ENCODE measurements at places on chromosomes 4 and X.

DNA sequence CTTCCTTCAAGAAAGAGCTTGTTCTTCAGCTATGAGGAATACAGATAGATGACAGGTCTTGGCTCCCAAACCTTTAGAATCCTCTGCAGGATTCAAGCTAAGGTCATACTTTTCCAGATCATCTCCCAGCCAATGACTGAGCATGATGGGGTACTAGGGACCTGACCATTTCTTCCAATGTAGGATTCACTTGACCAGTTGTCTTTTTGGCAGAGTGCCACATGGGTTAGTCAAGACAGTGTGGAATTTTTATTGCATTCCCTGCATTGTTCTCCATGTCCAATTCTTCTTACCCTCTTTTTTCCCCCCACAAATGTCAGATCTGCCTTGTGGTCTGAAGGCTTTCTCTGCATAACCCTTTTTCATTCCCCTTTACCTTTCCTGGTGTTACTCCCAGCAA, 99.5 kb downstream of the CCSER1 start:
- DNase-seq = no peak

- no peak for DNase-seq
Measured at GRCh38 chrX:49930039-49930438, 7.6 kb downstream of the CLCN5 start.

DNA sequence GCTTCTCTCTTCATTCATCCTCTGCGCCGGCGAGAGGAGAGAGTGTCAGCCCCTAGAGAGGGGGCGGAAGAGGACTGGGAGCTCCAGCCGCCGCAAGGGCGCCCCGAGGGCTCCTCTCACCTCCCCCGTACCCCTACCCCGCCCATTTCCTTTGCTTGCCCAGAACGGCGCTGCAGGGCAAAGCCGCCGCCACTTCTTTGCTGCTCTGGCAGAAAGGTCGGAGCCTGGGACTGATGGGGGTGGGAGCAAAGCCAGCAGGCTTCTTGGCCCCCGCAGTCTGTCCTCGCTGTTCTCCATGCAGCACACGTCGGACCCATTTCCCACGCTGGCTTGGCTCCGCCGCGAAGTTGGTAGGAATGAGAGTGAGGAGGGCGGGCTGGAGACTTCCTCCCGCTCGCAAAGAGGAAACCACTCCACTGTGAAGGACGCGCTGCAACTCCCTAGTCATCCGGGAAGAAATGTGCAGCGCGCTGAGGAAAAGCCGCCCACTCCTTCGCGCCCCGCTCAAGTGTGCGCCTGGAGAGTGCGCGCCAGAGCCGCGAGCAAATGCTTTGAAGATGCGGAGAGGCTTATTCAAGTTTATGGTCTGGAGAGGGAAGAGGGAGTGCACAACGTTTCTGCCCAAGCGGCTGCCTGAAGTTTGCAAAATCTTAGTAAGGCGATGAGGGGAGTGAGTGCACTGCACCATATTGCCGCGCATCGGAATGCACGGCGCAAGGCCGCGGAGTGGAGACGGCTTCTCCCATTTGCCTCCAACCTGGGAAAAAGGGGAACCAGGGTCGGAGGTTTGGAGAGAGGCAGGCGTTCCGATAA, 2.8 kb upstream of the PCDH7 start:
- no peak for DNase-seq

DNA sequence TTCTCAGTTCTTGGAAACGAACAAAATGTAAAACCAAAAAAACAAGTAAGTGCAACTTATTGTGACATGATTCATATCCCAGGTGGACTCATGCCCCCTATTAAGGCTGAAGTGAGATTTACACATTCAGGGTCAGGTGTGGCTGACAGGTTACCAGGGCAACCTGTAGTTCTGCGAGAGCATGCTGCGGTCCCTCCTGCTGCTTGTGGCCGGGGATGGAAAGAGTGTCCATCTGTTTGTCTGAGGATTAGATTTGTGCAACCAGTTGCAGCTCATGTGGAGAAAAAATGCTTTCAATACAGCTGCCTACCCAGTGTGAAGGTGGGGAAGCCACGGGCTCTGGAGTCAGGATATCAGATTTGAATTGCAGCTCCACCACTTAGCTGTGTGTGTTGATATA, 78.8 kb downstream of the FAM184B start:
- DNase-seq = no peak

- DNase-seq = no peak
Measured at GRCh38 chr4:80454040-80454439, 118.5 kb downstream of the CFAP299 start.

- no peak for DNase-seq
Measured at GRCh38 chrX:108348525-108348924, 89.7 kb downstream of the COL4A6 start.

GRCh38 chr4:109833756-109834155, 6.0 kb downstream of the RRH start:
- DNase-seq = no peak

DNA sequence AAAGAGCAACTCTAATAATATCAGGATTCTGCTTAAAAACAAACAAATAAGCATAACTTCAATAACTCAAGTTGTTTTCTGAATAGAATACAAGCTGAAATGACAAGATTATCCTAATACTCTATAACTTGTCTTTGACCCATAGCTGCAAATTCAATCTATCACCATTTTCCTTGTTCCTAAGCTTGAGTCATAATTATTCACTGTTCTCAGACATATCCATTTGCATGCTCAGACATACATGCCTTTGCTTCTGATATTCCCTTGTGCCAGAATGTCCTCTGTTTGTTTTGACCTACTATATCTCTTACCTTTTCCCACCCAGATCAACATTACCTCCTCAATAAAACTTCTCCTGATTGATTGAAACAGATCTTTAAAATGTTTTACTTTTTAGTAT, 109.7 kb downstream of the SNCA start:
- DNase-seq = no peak

GRCh38 chr4:153651587-153651986, 32.5 kb upstream of the TLR2 start:
- no peak for DNase-seq

DNA sequence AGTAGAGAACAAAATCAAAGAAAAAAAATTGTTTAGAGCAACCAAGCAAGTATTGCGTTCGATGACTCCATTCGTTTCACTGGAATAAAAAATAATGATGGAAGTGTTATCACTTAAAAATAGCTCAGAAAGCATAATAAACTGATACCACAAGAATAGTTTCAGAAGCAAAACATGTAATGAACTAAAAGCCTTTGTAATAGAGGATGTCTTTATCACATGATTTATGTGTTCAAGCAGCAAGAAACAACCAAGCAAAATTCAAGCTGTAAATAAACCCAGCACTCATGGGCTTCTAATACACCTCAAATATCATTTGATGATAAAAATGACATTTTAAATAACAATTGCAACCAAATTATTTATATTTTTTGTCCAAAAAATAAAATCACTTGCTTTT, 192.2 kb downstream of the NDST4 start:
- no peak for DNase-seq

DNA sequence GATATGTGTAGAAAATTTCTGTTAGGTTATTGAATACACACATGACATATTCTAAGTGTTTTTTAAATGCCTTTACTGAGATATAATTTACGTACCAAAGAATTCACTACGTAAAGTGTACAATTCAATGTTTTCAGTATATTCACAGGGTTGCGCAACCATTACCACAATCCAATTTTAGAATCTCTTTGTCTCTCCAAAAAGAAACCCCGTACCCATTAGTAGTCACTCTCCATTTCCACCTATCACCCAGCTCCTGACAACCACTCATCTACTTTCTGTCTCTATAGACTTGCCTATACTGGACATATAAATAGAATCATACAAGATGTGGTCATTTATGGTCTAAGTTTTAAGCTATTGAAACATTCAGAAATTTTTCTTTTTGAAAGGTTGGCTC, 53.0 kb upstream of the FBXW7 start:
- DNase-seq = no peak

GRCh38 chrX:153934762-153935325, at the start of gene NAA10:
TSS of gene NAA10 (minus strand) at chrX:153935037. CDS start at chrX:153934904, 133 bp downstream.
- no peak for DNase-seq

DNA sequence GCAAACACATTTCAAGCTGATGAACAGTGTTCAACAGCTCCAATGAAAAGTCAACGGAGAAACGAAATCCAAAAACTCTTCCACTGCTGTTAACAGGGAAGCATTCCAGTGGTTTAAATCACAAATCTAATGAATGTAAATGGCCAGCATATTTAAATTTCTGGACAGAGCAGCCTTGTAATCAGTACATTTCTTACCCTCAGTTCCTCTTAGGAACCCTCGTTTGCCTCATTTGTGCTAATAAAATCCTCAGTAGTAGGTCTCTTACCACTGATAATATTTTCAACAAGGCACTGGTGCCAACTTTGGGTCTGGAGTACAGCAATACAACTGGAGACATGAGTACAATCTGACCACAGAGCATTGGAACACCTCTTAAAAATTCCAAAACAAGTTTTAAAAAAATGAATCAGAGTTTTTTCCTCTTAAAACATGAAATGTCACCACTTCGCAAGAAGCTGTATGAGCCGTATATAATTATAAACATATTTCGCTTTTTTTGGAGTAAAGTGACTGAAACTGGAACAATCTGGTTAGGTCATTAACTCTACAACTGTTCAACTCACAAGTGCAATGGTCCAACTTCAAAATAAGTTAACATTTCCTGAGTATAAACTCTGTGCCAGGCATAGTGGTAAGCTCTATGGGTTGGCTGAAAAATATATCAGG, 211.2 kb downstream of the CPEB2 start:
- DNase-seq = no peak

- no peak for DNase-seq
Measured at GRCh38 chr4:48329193-48329592, 12.1 kb upstream of the SLAIN2 start.

DNA sequence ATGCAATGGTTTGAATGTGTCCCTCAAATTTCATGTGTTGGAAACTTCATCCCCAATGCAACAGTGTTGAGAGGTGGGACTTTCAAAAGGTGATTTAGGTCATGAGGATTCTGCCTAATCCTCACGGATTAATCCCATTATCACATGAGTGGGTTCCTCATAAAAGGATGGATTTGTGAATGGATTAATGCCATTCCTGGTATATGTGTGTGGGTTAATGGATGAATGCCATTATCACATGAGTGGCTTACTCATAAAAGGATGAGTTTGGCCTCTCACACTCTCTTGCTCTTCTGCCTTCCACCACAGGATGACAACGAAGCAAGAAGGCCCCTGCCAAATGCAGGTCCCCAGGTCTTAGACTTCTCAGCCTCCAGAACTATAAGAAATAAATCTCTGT, 30.5 kb upstream of the NEUROG2 start:
- no peak for DNase-seq

GRCh38 chr4:100100985-100101384, 89.3 kb downstream of the DDIT4L start:
- DNase-seq = no peak

- DNase-seq = no peak
Measured at GRCh38 chr4:26218677-26219605, 101.9 kb upstream of the RBPJ start.

DNA sequence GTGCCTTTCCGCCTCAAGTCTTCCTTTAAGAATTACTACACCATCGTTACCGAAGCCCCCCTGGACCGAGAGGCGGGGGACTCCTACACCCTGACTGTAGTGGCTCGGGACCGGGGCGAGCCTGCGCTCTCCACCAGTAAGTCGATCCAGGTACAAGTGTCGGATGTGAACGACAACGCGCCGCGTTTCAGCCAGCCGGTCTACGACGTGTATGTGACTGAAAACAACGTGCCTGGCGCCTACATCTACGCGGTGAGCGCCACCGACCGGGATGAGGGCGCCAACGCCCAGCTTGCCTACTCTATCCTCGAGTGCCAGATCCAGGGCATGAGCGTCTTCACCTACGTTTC, 2.2 kb downstream of the PCDH10 start:
- DNase-seq = no peak

- DNase-seq = no peak
Measured at GRCh38 chr4:88813013-88813412, 115.4 kb upstream of the NAP1L5 start.

DNA sequence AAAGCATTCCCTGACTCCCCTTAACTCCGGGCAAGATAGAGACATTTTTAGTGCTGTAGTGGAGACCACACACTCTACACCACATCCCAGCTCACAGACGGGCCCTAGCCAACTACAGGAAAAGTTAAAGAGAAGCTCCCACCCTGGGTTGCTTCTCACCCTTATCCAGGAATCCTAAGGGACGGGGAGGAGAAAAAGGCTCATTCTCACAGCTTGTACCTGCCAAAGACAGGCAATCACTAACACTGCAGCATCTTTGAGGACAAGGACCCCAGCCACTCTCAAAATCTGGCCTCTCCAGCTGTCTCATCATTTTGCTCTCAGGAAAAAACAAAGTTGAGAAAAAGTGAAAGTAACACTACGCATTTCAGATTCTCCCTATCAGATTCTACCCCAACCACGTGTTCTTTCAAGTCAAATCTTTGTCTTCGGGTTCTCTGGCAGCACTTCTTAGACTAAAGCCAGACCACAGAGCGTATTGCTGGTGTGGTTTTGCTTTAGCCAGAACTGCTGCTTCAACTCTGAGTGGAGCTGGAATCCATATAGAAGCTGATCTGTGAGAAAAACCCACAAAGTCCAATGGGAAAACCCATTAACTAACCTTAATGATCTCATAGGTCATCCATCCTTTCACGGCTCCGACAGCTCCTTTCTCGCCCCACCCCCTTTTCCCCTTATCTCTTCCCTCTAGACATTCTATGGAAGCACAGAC, 605.9 kb upstream of the DIPK2B start:
- DNase-seq = no peak

DNA sequence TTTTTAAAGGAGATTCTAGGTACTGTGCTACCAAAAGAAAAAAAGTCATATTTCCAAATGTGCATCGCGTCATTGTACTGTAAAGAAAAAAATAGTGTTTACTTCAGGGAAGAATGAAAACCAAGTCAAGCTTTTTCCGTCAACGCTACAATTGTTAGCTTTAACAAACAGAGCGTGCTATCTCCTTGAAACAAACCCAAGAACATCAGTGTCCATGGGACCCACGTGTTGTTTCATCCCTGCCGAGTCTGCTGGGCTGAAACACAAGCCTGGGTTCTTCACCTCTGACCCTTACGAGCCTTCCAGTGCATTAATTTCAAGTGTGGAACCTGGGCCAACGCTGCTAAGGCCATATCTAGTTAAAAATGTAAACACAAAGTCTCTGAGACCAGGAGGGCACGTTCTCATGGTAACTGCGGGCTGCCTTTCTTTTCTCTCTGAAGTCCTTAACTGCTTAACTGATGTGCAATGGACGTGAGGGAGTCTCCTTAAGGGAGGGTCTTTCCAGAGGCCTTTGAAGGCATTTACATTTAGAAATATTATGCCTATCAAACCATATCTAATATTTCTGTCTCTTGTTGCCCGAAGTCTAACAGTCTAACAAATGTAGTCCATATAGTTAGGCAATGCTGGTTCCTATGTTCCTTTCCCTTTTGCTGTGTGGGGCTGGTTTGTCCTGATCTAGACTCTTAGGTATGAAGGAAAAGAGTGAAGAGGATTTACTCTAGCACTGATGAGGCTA, 36.3 kb downstream of the ING2 start:
- no peak for DNase-seq

- DNase-seq = no peak
Measured at GRCh38 chrX:110614596-110614995, 181.0 kb downstream of the CHRDL1 start.

- no peak for DNase-seq
Measured at GRCh38 chr4:164483711-164484110, 270.2 kb upstream of the SMIM31 start.

GRCh38 chr4:25160714-25161592, 704 bp upstream of the SEPSECS start:
- peak; percentile 31 for DNase-seq

- DNase-seq = no peak
Measured at GRCh38 chr4:118799231-118799942, 36.5 kb downstream of the SEC24D start.

All from NCI-H187 treated with DMSO at 0.1 percent for 48 hours (cell line).